ENCODE measurements at places on chromosomes 6 and 20. TPM values are rescaled to one million over a fixed set of nuclear protein-coding genes. Genes with fewer than 3 reads are reported as not detected.

The EYA4 gene
- 40.2 TPM for total RNA-seq

The RIMS1 gene
- total RNA-seq = 15.7 TPM

The HSPA1B gene
- 117 TPM for total RNA-seq

The PLCG1 gene
- 66.3 TPM for total RNA-seq

The IRF4 gene
- 3.1 TPM for total RNA-seq
